Effector CD4-positive, alpha-beta T cell (primary cell): ENCODE measurements at places on chromosomes 6 and 20.

DNA sequence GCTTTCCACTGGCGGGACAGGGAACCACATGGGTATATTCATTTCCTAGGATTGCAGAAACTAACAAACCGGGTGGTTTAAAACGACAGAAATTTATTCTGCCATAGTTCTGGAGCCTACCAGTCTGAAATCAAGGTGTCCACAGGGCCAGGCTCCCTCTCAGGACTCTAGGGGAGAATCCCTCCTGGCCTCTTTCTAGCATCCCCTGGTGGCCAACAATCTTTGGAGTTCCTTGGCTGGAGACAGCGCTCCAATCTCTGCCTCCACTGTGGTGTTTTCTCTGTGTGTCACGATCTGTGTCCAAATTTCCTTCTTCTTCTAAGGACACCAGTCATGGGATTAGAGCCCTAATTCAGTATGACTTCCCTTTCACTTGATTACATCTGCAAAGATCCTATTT is 95.0 kb downstream of the SCML4 start:
- DNase-seq = no peak

DNA sequence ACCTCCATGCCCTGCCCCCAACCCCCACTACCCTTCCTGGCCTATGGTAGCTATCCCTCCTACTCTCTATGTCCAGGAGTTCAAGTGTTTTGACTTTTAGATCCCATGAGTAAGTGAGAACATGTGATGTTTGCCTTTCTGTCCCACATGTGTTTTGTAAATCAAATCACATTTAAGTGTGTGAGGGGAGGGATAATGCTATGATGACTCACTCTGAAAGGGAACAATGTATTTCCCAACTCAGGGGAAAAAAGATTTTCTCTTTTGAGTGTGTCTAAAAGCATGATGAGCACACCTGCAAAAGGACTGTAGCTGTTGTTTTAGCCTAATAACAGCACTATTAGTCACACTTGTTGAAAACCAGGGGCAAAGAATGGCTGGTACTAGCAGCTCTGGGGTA is 193.7 kb downstream of the GJA10 start:
- DNase-seq = no peak

- DNase-seq = no peak
Measured at GRCh38 chr6:169450097-169450496, 196.5 kb upstream of the THBS2 start.

DNA sequence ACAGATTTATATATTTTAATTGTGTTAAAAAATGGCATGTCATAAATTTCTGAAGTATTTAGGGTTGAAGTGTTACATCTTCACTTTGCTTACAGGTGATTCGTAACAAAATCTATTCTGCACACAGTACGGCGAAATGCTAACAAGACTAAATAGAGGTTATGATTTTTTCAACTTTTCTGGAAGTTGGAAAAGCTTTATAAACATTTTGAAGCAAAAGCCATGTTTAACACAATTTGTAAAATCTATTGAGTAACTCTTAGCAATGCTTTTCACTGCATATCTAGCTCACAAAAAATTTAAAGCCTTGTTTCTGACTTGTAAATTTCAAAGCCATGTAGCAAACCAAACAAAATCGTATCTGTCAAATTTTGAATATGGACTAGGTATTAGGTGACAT is 3.3 kb downstream of the STX16 start:
- no peak for DNase-seq

DNA sequence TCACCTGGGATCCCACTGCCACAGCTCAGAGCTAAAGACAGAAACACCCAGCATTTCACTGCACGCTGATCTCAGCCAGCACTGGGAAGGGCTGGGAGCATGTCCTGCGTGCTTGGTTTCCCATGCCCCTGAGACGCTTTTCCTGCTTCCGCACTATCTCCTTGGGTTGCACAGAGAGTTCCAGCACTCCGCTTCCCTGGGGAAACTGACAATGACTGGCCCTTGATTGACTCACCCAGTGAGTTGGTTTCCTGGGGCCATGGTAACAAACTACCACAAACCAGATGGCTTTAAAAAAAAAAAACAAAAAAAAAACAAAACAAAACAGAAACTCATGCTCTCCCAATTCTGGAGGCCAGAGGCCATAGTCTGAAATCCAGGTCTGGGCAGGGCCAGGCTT is 14.8 kb upstream of the MAS1L start:
- no peak for DNase-seq

DNA sequence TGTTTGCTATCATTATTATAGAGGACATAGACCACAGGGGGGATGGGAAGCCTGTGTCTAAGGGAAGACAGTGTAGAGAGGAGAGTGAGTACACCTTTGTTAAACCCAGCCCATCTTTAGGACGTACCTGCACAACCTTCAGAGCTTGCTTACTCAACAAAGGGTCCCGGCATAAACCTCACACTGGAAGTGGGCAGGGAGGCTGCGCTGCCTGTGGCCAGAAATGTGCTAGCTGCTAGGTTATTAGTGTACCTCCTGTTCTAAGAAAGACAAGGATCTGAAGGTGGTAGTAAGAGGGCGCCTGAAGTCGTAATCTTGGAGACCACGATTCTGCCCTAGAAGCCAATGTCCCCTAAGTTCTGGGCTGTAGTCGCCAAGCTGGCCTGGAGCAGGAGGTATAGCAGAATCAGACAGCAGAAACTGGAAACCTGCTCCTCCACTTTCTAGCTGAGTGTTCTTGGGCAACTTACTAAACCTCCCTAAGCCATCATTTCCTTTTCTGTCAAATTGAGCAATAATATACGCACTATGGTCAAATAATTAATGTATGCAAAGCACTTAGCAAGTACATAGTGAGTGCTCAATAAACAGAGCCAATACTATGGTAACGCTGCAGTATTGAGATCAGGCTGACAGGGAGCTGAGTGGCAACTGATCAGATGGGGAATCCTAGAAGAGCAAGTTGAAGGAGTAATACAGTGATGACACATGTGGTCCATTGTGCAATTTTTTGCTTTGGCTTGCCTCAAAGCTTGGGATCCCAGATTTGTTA is 16.8 kb upstream of the AKIRIN2 start:
- DNase-seq = no peak

DNA sequence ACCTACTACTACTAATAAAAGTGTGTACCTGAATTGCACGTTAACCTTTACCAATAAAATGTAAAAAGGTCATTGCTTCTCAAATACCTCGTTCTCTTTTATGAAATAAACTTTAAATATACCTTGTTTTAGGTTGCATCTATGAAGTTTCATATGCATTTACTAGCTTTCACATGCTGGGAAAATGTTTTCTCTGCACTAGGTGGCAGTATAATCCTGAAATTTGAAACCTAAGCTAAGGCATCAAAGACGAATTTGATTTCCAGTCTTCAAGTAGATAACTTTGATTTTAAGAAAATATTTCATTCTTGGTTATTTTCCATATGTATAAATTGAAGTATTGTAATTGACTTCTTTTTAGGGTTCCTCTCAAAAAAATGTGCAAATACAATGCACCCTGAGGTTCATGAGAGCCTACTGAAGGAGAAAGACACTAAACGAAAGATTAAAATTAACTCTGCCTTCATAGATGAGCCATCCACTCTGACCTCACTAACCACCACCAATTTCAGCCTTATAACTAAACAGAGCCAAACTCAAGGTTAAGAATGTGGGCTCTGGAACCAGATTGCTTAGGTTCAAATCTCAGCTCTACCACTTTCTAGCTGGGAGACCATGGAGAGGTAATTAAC is 7.3 kb upstream of the COL9A1 start:
- DNase-seq = no peak

DNA sequence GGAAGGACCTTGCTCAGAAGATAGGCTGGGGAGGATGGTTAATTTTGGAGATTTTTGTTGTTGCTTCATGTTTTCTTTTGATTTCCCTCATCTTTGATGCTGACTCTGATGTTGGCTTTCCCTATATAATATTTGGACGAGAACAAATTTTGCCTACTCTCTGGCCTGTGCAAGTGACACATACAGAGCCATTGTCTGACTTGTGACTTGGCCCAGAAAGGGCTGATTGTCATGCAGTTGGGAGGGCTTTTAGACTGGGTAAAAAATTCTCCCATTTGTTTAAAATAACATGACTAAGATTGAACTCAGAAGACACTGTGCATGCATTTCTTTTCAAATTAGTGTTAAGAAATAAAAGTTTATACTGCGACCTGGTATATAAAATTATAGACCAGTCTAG is 98.6 kb upstream of the SUPT3H start:
- no peak for DNase-seq

- no peak for DNase-seq
Measured at GRCh38 chr6:106247293-106247692, 78.3 kb downstream of the ATG5 start.

DNA sequence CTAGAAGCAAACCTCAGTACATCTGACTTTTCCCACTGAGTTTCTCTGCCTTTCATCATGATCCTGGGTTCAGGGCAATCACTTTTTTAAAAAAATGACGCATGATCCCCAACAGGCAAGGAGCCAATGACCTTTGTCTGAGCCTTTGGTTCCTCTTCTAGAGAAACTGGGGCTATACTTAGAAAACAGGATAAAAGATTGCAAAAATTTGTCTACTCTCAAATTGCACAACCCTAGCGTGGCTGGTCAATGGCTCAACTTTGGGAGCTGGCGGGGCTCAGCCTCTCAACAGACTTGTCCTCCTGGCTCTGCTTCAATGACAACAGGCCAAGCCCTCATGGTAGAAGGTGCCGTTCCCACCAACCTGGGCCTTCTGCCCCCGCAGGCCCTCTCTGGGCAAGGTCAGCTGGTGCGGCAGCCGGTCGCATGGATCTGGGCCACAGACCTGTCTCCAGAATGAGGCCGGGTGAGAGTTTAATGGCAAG is 48.7 kb downstream of the PDYN start:
- no peak for DNase-seq

DNA sequence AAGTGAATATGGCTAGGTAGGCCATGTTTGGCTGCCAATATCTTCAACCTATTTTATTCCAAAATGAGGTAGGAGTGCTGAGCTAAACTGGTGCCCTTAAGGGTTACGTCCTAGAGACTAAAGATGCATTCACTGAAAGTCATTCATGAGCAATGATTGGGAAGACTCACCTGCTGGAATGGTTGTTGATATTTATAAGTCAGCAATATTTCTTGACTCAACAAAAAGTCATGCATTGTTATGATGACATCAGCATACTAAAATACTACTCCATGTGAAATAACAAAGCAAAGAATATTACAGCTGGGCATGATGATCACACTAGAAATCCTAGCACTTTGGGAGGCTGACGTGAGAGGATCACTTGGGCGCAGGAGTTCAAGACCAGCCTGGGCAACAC is 17.6 kb upstream of the NUP153 start:
- DNase-seq = no peak

- no peak for DNase-seq
Measured at GRCh38 chr20:17852323-17852722, 116.3 kb downstream of the SNX5 start.

GRCh38 chr6:157393669-157394327 is 12.8 kb downstream of the ZDHHC14 start:
- no peak for DNase-seq

DNA sequence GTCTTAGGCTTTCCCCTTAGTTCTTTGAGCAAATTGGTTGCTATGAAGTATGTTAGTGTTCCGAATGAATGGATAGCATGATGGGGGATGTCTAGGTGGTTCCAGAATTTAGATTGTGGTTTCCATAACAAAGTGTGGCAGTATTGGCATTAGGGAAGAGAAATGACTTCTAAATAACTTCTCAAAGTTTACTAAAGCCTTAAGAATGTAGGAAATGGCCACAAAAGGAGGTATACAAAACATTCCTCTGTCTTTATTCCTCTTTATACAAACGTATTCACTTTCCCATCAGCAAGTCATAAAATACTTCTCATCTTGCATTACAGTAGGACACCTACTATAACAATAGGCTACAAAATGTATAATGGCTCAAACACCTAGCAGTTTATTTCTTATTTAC is 279.6 kb downstream of the ESR1 start:
- DNase-seq = no peak

DNA sequence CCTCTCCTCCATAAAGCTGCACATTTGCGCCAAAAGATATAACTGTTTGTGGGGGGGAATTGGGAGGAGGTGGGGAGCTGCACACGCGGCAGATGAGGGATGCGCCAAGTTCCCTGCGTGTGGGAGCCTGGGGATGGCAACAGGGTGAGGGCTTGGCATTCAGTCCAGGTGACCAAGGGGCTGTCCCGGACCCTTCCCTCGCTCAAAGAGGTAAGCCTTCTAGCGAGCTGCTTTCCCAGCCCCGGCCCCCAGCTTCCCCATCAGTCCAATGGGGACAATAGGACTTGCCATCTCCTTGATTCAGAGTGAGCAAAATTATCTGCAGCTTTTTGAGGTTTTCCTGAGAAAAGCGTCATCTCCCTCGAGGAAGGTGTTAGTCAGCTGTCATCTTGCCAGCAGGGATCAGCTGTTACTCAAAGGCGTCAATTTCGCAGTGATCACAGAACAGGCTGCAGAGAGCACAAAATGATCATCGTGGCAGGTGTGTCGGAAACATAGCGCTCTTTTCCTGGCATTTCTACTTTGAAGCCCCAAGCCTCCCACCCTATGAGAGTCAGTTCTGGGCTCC is 21.3 kb downstream of the ZNF831 start:
- DNase-seq = no peak

DNA sequence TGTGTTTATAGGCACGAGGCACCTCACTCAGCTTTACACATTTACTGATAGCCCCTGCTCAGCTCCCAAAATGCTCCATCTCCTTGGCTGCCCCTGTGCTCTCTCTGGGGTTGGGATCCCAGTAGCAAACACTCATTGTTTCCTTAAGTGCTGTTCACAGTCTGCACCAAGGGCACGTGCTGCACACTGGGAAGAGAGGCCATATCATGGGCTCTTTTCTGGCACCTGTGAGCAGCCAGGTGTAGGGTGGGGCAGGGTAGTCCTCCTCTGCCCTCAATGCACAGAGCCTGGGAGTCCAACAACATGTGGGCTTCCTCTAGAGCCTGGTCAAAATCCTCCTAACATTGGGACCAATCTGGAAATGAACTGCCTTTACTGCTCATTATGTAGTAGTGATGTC is 67.9 kb downstream of the BANF2 start:
- DNase-seq = no peak

DNA sequence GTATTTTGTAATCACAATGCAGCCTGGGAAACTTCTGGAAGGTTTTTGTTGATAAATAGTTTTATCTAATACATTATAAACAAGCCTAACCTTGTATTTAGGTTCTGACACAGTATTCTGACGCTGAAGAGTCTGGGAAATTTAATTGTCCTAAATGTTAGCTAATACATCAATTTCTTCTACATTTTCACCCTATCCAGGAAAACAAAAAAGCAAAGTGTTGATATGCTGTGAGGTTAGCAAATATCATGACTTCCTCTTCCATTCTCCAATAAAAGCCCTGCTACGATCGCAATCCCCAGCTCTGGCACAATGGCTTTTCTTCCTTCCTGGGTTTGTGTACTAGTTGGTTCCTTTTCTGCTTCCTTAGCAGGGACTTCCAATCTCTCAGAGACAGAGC is at the start of gene C6orf58:
Gene C6orf58, plus strand, starts transcription at position 301 of the 400 bp plus-strand sequence. Its CDS starts 12 bp downstream, at position 313.
- DNase-seq = no peak
